ENCODE measurements at places on chromosomes 3 and 15.

- no peak for DNase-seq
These were observed 53.2 kb downstream of the FBN1 start for GRCh38 chr15:48592221-48592731.

- no peak for DNase-seq
These were observed 110.6 kb upstream of the TNFAIP8L3 start for GRCh38 chr15:51205050-51205975.

GRCh38 chr3:86951322-86951721, 39.6 kb downstream of the VGLL3 start:
- no peak for DNase-seq

- no peak for DNase-seq
These were observed 210.4 kb upstream of the NDN start for GRCh38 chr15:23897531-23897930.

DNA sequence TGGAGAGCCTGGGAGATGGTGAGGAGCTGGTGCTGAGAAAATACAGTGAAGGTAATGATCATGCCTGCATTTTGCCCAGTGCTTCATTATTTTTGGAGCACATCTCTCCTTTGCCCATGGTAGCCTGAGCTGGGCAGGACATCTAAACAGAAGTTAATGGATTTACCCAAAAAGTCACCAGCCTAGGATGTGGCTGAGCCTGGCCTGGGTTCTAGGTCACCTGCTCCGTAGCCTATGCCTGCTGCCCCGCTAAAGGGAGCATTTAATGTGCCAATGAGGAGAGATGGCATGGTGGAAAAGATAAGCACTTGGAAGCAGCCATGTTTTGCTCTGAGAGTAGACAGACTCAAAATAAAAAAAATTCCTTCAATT, 41.8 kb upstream of the RHO start:
- no peak for DNase-seq

- no peak for DNase-seq
These were observed 44.2 kb downstream of the ACAD9 start for GRCh38 chr3:128923576-128923975.

- no peak for DNase-seq
These were observed 1.0 kb downstream of the LRRC3B start for GRCh38 chr3:26623419-26624208.

GRCh38 chr3:25281041-25281731, 146.9 kb upstream of the RARB start:
- DNase-seq: no peak

DNA sequence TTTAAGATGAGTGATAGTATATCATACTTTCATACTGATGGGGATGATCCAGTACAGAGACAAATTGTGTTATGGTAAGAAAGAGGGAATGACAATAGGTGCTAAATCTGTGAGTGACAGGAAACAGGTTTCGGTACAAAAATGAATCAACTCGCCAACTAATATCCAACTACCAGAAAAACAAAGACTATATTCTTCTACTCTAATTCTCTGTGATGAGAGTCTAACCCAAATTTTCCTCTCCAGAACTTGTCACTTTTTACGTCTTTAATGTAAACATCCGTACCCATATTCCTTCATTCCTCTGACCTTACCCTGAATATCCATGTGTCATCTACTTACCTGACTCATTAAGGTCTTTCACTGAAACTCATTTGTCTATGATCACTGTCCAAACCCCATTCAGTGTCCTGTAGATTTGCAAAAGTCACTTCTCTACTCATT, 39.6 kb downstream of the SCAPER start:
- no peak for DNase-seq

GRCh38 chr3:63656786-63657185, 4.3 kb downstream of the SNTN start:
- no peak for DNase-seq

- no peak for DNase-seq
These were observed 157.1 kb upstream of the TGFBR2 start for GRCh38 chr3:30449290-30449632.

DNA sequence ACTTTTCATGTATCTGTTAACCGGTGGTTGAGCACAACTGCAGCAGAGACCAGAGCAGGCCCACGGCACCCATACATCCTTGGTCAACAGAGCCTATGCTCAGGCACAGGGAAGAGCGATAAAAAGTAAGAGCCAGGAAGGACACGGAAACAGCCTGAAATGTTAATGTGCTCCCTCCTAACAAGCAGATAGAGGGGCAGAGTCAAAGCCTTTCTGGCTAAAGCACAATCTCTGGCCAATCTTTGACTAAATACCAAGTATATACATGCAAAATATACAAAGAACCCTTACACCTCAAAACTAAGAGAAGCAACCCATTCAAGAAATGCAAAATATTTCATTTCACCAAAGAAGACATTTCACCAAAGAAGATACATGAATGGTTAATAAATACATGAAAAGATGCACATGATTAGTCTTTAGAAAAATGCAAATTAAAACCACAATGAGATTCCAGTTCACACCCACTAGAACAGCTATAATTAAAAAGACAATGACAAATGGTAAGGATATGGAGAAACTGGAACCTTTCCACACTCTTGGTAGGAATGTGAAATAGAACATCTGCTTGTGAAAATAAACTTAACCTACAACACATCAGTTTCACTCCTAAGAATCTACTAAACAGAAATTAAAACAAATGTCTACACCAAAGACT, 88.0 kb downstream of the OSBPL10 start:
- no peak for DNase-seq

- DNase-seq: no peak
These were observed 137.6 kb upstream of the TLE3 start for GRCh38 chr15:70235347-70235746.

DNA sequence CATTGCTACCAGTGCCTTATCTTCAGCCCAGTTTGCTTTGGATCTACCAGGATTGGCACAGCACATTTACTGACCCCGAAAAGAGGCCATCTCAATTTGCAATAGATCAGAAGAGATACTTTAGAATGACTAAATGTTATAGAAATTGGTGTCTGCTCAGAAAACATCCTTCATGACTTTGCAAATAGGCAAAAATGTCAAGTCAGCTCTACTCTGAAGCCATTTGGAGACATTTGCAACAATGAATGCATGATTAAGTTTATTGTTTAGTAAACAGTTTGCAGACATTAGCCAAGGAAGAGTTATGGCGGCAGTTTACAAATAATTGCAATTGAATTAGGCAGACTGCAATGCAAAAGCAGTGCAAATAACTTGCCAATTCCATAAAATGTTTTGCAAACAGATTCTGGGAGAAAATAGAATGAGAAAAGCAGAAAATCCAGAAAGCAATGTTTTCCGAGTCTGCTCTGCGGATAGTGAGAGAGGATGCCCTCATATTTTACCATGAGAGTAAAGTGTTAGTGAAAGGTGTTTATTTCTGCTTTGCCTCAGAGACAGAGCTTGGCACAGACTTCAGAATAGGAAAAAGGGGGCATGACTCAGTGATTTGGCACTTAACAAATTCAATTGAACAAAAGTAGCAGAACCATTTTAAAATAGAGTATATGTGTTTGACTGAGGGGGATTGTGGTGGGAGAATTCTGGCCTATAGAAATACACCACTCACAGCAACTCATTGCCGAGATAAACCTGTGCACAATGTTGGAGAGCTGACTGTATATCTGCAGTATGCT, 334.9 kb upstream of the NR2F2 start:
- DNase-seq: no peak

DNA sequence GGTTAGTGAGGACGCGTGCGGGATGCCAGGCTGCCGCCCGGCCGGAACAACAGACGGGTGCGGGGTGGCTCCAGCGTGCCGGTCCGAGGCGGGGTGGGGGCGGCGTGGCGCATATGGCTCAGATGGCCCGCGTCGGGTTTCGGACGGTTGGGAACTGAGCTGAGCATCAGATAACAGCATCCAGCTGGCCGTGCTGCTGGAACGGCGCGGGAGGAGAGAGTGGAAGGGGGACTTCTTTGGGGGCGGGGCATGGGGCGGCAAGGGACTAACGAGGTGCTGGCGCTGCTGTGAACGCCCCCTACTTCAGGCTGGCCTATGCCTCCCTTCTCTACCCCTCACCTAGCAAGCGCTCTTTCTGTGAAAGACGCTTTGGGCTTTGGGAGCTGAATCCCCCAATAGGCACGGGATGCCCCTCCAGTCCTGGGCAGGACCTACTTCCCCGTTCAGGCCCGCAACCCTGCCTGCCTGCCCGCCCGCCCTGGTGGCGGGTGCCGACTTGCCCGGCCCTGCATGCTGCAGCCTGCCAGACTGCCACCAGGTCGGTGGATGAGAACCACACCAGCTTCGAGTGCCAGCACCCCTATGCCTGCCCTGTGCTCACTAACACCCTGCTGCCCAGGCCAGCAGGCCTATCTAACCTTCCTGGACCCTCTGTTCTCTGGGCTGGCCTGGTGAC, 542 bp downstream of the INKA1 start:
- no peak for DNase-seq

GRCh38 chr15:65888981-65889380, 19.7 kb downstream of the RAB11A start:
- no peak for DNase-seq

GRCh38 chr3:44160818-44161217, 80.9 kb upstream of the TOPAZ1 start:
- DNase-seq: no peak

GRCh38 chr3:119293105-119293870, 895 bp upstream of the ARHGAP31 start:
- no peak for DNase-seq

DNA sequence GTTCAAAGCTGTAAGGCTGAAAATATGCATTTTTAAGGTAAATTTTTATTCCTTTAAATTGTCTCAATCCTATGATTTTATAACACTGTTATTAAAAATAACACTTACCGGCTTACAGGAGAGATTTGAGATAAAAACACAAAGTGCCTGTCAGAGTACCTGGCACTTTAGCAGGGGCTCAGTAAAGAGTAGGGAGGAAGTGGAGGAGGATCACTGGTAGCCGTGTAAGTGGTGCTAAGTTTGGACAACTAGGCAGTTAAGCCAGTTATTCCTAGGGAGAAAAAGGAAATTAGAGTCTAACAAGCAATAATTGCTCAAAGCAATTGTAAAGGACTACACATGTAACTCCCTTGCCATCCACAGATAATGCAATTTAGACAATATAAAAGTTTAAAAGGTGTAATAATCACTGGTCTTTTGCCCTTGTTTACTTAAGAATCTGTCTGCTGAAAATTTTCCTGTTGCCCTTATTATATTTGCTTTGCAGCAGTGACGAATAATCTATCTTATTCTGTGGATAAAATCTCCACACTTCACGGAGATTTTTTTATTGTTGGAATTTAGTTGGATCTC, 204.8 kb downstream of the CDIN1 start:
- no peak for DNase-seq

GRCh38 chr3:114178770-114179368, at the start of gene DRD3:
TSS of gene DRD3 (minus strand) at chr3:114179052. CDS start at chr3:114171992, 7,060 bp downstream.
- DNase-seq: no peak

GRCh38 chr3:122636697-122637096, 43.9 kb upstream of the PARP14 start:
- DNase-seq: no peak

DNA sequence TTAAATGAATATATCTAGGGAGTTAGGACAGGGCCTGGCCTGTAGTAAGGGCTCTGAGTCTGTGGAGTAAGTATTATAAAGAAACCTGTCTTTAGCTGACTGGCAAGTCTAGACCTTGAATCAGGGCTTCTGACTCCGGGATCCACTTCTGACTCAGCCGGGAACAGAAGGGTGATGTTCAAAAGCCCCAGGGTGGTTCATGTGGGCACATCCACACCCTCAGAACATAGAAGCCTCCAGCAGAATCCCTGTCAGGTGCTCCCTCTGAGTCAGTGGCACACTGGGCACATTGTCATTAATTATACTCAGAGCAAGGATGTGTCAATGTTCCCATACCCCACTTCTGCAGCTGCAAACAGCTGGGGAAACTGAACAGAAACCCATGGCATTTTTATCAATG, 26.7 kb upstream of the SNRK start:
- DNase-seq: no peak
